ENCODE measurements at places on chromosomes 16 and 17.

DNA sequence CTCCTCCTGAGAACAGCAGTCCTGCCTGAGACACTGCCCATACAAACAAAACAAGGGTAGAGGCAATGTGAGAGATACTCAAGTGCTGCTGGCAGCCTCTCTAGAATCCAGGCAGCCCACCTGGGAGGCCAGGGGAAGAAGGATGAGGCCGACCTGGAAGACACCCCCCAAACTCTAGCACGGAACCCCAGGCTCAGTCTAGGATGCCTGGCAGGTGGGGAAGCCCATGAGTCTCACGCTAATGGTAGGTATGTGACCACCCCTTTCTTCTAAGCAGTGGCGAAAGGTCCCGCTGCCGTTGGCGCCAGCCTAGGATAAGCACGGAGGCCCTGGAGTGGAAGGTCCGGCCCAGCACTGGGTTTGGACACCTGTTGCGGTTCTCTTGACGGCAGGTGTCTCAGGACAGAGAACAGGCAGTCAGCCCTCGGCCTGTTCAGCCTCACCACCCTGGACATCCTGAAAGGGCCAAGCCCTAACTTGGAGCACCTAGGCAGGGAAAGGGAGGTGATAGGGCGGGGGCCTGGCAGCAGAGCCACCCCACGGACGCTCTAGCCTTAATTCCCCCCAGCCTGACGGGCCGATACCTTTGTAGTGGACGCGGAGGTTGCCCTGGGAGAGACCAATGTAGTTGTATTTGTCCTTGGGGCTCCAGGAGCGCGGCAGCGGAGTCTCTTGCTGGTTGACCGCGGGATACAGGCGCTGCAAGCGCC lies 487 bp downstream of the RANBP10 start:
- no peak for DNase-seq

DNA sequence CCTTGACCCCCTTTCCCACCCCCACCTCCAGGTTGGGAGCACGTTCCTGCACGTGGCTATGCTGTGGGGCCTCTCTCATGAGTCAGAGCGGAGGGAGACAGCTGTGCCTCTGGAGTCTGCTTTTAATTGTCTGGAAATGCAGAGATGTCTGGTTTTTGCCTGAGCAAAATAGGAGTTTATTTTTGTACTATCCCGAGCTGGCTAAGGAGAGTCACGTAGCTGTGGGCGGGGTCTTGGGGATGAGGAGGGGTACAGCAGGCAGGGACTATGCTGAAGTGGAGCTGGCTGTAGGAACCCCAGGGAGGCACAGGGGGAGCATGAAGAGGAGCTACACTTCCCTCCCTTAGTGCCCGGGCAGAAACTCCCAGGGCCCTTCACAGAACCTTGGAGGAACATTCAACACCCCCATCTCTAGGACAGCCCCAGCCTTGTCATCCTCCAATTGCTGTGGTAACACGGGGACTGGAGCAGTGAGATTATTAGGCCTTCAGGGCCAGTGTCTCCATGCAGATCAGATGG lies 44.7 kb upstream of the LGALS9 start:
- DNase-seq = no peak

DNA sequence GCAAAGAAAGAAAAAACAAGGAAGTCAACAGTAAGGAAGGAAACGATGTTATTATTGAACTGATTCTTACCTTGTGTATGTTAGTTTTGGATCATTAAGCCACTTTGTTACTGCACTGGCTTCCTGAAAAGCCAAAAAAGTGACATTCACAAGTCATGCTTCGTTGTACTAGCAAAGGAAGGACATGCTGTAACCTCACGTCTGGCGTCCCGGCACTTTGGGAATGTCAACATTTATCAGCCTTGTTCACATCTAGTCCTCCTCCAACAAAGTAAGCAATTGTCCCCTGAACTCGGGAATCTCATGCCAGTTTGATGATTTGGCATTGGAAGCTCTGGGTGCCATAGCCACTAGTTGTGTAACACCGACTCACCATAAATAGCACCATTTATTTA lies 731 bp upstream of the MKS1 start:
- no peak for DNase-seq

GRCh38 chr17:7575959-7576358 lies 3.5 kb upstream of the CD68 start:
- no peak for DNase-seq

GRCh38 chr16:85026703-85027102 lies 892 bp upstream of the KIAA0513 start:
- DNase-seq = no peak

Measured in D721Med (cell line).